Esophagus squamous epithelium (tissue), 5 donors: ENCODE measurements at places on chromosomes 2 and 18.

DNA sequence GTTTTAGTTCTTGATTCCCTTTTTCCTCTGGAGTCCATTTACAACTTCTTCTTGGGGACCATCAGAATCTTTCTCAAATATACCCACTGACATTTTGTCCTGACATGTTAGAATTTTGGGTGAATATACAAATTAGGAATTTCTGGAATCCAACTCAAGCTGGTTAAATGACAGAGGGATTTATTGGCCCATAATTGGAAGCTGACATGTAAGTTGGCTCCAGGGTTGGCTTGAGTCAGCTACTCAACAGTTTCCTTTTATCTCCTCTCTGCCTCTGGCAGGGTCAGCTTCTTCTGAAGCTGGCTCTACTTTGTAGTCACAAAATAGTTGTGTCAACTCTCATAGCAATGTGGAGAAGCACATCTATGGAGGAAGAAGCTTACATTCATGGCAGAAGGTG is 36.6 kb upstream of the PPP1R1C start:
- H3K27me3 ChIP-seq, result no peaks in the 10 kb centered on the region
- H3K4me3 ChIP-seq, result no peak overlapping the region
- no peak overlapping the region for H3K27ac ChIP-seq

GRCh38 chr2:145411493-145411892 is 891.6 kb upstream of the ZEB2 start:
- no peaks in the 10 kb centered on the region for H3K4me1 ChIP-seq
- no peaks in the 10 kb centered on the region for H3K27me3 ChIP-seq
- H3K36me3 ChIP-seq, result no peaks in the 10 kb centered on the region
- no peak for DNase-seq
- H3K4me3 ChIP-seq, result no peak overlapping the region
- no peak overlapping the region for H3K27ac ChIP-seq

GRCh38 chr2:127096718-127097470 is 10.1 kb downstream of the BIN1 start:
- no peaks in the 10 kb centered on the region for H3K4me1 ChIP-seq
- H3K27ac ChIP-seq, result peak overlapping the region; percentile 58
- no peaks in the 10 kb centered on the region for H3K27me3 ChIP-seq
- no peaks in the 10 kb centered on the region for H3K36me3 ChIP-seq
- no peak for DNase-seq

- H3K27ac ChIP-seq, result no peak overlapping the region
- no peaks in the 10 kb centered on the region for H3K36me3 ChIP-seq
- H3K4me3 ChIP-seq, result no peak overlapping the region
Measured at GRCh38 chr2:172455121-172455515, 27.7 kb downstream of the ITGA6 start.

GRCh38 chr2:42421157-42421485 is 60.1 kb upstream of the COX7A2L start:
- no peak overlapping the region for H3K27ac ChIP-seq
- no peak for DNase-seq
- H3K4me3 ChIP-seq, result no peak overlapping the region
- no peaks in the 10 kb centered on the region for H3K36me3 ChIP-seq
